ENCODE measurements at places on chromosomes 1 and 21. TPM values are rescaled to one million over a fixed set of nuclear protein-coding genes. Genes with fewer than 3 reads are reported as not detected.

Gene SHISA4
- total RNA-seq = 22.4 TPM

Gene ESRRG
- 8.6 TPM for total RNA-seq

Gene GPR25
- total RNA-seq = not detected

Gene SLC9C2
- total RNA-seq = 3.7 TPM

Gene DCST1
- not detected for total RNA-seq

Gene DHDDS
- total RNA-seq = 22.0 TPM

Gene OPRD1
- total RNA-seq = 0.82 TPM

Gene TMPRSS2
- not detected for total RNA-seq

Gene CRABP2
- 7.7 TPM for total RNA-seq

Gene HRNR
- total RNA-seq = not detected

Gene DNAI4
- 42.4 TPM for total RNA-seq

Gene MATN1
- 0.41 TPM for total RNA-seq

Gene GJA5
- total RNA-seq = 1.6 TPM

Gene ZNF678
- total RNA-seq = 48.1 TPM

Gene DEDD
- total RNA-seq = 21.6 TPM

Gene FCRLB
- 1.2 TPM for total RNA-seq

Gene RXRG
- 42.0 TPM for total RNA-seq

Gene CHIA
- not detected for total RNA-seq

Gene C1orf21
- 24.9 TPM for total RNA-seq

Gene GOLT1A
- total RNA-seq = 0.41 TPM

Gene XCL2
- not detected for total RNA-seq

Gene ETNK2
- 31.0 TPM for total RNA-seq

Gene FTCD
- total RNA-seq = 0.41 TPM

Gene ZBTB8B
- 15.9 TPM for total RNA-seq

Gene NBPF14
- total RNA-seq = 6.1 TPM
